ENCODE measurements at places on chromosomes 7 and 10. TPM values are rescaled to one million over a fixed set of nuclear protein-coding genes. Genes with fewer than 3 reads are reported as not detected.
A peak's percentile ranks its signal among the peaks of the same experiment; 100 is the strongest.

CD36 gene
- total RNA-seq: 18.1 TPM

USP6NL gene
- total RNA-seq: 15.6 TPM

- H3K27ac ChIP-seq: no peak overlapping the region
- peaks cover 6% of the 10 kb centered on the region for H3K4me1 ChIP-seq
- H3K4me3 ChIP-seq: no peak overlapping the region
- no peaks in the 10 kb centered on the region for H3K36me3 ChIP-seq
These were observed 3.2 kb upstream of the JCAD start for GRCh38 chr10:30062582-30062981.

GRCh38 chr7:98021588-98022351 lies 31.8 kb upstream of the OCM2 start:
- no peak overlapping the region for H3K4me3 ChIP-seq
- H3K36me3 ChIP-seq: no peaks in the 10 kb centered on the region
- H3K27ac ChIP-seq: no peak overlapping the region
- H3K27me3 ChIP-seq: no peaks in the 10 kb centered on the region
- H3K4me1 ChIP-seq: no peaks in the 10 kb centered on the region
- peak; percentile 31 for DNase-seq

FANK1 gene
- 0.26 TPM for total RNA-seq

GRCh38 chr10:20180766-20181165 lies 364.5 kb downstream of the PLXDC2 start:
- no peak overlapping the region for H3K4me3 ChIP-seq
- H3K36me3 ChIP-seq: no peaks in the 10 kb centered on the region
- no peak for DNase-seq
- no peaks in the 10 kb centered on the region for H3K4me1 ChIP-seq

DNA sequence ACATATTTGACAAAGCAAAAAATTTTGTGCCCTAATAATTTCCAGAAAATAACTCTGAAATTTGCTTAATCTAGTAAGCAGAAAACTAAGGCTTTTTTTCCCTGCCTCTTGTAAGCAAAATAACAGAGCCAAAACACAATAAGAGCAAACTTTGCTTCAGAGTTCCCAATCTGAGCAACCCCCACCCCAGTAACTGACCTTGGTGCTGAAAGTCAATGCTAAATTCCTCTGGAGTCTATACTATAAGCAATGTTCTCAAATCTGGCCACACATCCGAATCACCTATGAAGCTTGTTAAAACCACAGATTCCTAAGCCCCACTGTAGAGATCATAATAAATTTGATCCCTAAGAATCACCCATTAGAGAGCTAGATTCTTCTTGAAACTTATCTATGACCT lies 150.5 kb downstream of the ELAPOR2 start:
- H3K4me1 ChIP-seq: no peaks in the 10 kb centered on the region
- DNase-seq: no peak
- no peaks in the 10 kb centered on the region for H3K27me3 ChIP-seq
- no peaks in the 10 kb centered on the region for H3K36me3 ChIP-seq
- H3K4me3 ChIP-seq: no peak overlapping the region
- H3K27ac ChIP-seq: no peak overlapping the region

GRCh38 chr7:103123529-103123928 lies 25.4 kb downstream of the NAPEPLD start:
- H3K27me3 ChIP-seq: no peaks in the 10 kb centered on the region
- DNase-seq: no peak
- no peaks in the 10 kb centered on the region for H3K36me3 ChIP-seq
- no peaks in the 10 kb centered on the region for H3K4me1 ChIP-seq

DNA sequence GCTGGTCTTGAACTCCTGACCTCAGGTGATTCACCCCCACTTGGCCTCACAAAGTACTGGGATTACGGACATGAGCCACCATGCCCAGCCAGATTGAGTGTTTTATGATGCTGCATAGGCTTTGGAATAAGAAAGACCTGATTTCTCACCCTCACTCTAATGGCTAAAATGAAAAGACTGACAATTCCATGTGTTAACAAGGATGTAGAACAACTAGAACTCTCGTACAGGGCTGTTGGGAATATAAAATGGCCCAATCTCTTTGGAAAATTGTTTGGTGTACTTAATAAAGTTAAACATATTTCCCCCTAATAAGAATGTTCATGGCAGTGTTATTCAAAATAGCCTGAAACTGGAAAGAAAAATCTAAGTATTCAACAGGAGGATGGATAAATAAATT lies 43.2 kb upstream of the VCL start:
- H3K27me3 ChIP-seq: no peaks in the 10 kb centered on the region
- H3K27ac ChIP-seq: no peak overlapping the region
- no peaks in the 10 kb centered on the region for H3K36me3 ChIP-seq
- no peaks in the 10 kb centered on the region for H3K4me1 ChIP-seq
- no peak for DNase-seq
- H3K4me3 ChIP-seq: no peak overlapping the region

GRCh38 chr7:157539521-157539920 lies 202.7 kb downstream of the DNAJB6 start:
- H3K27ac ChIP-seq: no peak overlapping the region
- H3K27me3 ChIP-seq: no peaks in the 10 kb centered on the region
- H3K4me3 ChIP-seq: no peak overlapping the region

DNA sequence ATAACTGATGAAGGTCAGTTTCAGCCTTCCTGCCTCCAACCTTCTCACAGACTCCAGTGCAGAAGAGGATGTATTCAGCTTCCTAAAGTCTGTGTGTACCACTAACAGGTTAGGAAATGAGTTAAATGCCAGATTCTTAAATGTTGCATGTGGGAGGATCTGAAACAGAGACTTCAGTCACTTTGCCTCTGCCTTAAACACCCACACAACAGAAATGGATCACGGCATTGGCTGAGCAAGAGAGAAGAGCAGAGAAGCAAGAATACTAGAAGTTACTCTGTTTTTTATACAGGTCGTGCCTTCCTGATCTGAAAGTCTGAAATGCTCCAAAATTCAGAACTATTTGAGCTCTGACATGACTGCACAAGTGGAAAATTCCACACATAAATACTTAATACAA lies 98.9 kb upstream of the ARHGAP21 start:
- no peak overlapping the region for H3K4me3 ChIP-seq
- H3K27ac ChIP-seq: no peak overlapping the region
- H3K27me3 ChIP-seq: no peaks in the 10 kb centered on the region
- no peaks in the 10 kb centered on the region for H3K4me1 ChIP-seq

SLC26A5 gene
- 0.28 TPM for total RNA-seq

GRCh38 chr7:322111-322671 lies 32.2 kb downstream of the FOXL3 start:
- no peaks in the 10 kb centered on the region for H3K36me3 ChIP-seq
- peak; percentile 46 for DNase-seq
- no peak overlapping the region for H3K27ac ChIP-seq
- H3K4me3 ChIP-seq: peak overlapping the region; percentile 13
- no peaks in the 10 kb centered on the region for H3K27me3 ChIP-seq

DNA sequence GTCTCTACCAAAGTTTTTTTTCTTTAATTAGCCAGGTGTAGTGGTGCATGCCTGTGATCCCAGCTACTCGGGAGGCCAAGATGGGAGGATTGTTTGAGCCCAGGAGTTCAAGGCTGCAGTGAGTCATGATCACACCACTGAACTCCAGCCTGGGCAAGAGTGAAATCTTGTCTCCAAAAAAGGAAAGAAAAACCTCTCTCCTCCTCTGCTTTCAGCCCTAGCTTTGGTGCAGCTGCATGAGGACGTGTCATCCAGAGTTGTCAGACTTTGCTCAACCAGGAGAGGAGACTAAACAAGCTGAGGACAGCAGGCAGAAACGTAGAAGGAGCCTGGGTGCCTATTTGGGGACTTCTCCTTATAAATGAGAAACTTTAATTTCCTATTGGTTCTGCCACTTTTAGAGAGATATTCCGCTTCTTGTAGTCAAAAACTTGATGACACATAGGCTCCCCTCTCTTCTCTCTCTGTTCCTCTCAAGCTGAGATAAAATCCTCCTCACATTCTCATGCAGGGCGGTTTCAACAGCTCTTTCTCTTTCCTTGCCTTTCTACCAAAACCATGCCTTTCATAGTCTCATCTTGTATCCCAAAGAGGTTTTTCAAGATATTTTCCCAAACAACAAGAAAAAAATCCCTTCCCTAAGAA lies 205.4 kb downstream of the ARHGAP12 start:
- no peak for DNase-seq
- peak overlapping the region; percentile 14 for H3K27ac ChIP-seq
- no peaks in the 10 kb centered on the region for H3K27me3 ChIP-seq
- no peaks in the 10 kb centered on the region for H3K36me3 ChIP-seq

GRCh38 chr7:81527651-81528050 lies 242.2 kb downstream of the HGF start:
- H3K4me1 ChIP-seq: no peaks in the 10 kb centered on the region
- no peak overlapping the region for H3K27ac ChIP-seq
- H3K27me3 ChIP-seq: no peaks in the 10 kb centered on the region
- DNase-seq: no peak
- H3K4me3 ChIP-seq: no peak overlapping the region

RBM20 gene
- 0.88 TPM for total RNA-seq

DNA sequence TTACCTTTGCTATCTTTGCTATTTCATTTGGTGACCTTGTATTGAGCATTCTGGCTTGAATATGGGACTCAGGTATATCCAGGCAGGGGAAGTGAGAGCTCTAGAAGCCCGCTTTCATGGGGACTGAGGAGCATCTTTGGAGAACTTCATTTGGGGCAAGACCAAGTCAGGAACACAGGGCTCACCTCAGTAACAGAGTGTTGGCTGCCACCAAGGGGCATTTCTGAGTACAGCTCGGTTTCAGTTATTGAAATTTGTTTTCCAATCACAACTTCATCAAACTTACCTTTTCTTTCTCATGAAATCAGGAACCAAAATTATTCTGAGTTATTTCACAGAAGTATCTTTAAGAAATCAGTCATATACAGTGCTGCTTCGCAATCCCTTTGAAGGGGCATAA lies 337.2 kb downstream of the C7orf25 start:
- H3K4me3 ChIP-seq: no peak overlapping the region
- H3K27ac ChIP-seq: no peak overlapping the region
- no peaks in the 10 kb centered on the region for H3K4me1 ChIP-seq
- no peaks in the 10 kb centered on the region for H3K27me3 ChIP-seq
- no peak for DNase-seq

DNA sequence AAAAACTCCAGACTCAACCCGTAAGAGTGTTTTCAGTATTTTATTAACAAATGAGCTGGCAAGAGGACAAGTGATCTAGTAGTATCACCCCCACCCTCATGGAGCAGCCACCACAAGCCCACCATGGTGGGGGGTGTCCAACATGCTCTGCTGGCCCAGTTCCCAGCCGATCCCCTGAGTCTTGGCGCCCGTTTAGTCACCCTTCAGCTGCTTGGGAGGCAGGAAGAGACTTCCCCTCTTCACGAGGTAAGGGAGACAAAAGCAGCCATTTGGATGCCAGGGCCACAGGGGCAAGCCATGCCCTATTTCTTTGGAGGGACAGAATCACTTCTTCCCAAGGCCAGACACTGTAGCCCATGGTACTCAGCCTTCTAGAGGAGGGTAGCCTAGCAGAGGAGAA lies 54.1 kb downstream of the NOD1 start:
- H3K4me3 ChIP-seq: no peak overlapping the region
- no peaks in the 10 kb centered on the region for H3K27me3 ChIP-seq
- no peaks in the 10 kb centered on the region for H3K36me3 ChIP-seq
- H3K27ac ChIP-seq: no peak overlapping the region

DNA sequence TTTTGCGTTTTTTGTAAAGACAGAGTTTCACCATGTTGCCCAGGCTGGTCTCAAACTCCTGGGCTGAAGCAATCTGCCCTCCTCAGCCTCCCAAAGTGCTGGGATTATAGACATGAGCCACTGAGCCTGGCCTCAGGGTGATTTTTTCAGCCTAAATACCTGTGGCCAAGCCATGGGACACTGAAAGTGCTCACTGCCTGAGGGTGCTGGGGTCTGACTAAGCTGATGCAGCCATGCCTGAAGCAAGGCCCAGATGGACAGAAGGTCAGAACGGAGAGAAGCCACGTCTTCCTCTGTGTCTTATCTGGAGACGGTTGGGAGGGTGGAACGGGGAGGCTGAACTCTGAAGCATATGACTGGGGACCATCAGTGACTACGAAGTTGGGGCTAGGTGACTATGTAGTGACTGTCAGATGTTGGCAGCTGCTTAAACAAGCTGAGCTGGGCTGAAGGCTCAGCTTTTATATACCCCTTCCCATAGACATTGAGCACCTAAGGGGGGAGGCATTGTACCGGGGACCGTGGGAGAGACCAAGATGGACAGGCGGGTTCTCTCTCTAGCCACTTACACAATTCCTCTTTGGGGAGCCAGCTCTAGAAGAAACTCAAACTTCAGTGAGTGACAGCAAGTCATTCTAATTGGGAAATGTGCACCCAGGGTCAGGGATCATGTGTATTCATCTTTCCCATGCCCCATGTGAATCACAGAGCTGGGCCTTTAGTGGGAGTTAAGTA lies 73.3 kb upstream of the HABP2 start:
- no peaks in the 10 kb centered on the region for H3K36me3 ChIP-seq
- no peak overlapping the region for H3K4me3 ChIP-seq
- H3K27ac ChIP-seq: no peak overlapping the region
- H3K4me1 ChIP-seq: no peaks in the 10 kb centered on the region

COBL gene
- under 0.01 TPM for total RNA-seq
